ENCODE measurements at places on chromosomes 3 and 15.

- DNase-seq: no peak
Measured at GRCh38 chr15:73540161-73540560, 93.0 kb downstream of the NPTN start.

GRCh38 chr15:79068790-79069189 is 21.8 kb downstream of the RASGRF1 start:
- DNase-seq: no peak

DNA sequence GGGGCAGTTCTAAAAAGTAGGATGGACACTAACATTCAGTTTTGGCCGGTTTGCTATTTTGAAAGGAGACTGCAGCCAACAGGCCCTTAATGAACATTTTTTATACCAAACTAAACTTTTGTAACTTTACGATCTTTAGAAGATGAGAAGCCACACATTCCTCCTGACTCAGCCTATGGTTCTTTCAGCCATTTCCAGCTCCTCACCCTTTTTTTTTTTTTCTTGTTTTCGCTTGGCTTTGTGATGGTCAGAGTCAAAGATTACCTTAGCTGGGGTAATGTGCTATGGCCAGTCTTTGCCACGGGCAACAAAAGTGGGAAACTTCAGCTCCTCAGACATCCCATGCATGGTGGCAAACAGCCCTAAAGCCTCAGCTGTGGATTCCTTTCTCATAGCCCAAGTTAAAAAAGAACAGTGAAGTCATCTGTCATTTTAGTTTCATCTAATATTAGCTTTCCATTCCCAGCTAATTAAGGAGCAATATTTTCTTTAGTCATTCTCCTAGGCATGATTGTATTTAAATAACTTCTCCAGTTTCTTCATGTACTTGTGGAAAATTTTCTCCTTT is 368.7 kb downstream of the MFSD1 start:
- no peak for DNase-seq

GRCh38 chr3:87674397-87675161 is 384.2 kb downstream of the CGGBP1 start:
- DNase-seq: no peak

DNA sequence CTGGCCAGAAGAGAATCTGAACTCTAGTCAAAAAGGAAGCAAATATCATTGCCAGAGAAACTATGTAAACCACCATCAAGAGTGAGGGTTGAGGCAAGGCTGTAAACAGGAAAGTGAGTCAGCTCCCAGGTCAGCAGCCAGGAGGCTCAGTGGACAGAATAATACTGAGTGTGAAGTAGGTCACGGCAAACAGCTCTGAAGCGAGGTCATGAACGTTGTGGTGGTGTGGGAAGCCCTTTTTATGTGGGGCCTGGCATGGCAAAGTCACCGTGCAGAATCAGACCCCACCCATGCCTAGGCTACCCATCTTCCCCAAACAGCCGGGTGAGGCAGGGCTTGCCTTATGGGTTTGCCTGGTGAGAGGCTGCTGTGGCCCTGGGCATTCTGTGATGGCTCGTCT is 43.9 kb downstream of the THBS1 start:
- peak; percentile 59 for DNase-seq

DNA sequence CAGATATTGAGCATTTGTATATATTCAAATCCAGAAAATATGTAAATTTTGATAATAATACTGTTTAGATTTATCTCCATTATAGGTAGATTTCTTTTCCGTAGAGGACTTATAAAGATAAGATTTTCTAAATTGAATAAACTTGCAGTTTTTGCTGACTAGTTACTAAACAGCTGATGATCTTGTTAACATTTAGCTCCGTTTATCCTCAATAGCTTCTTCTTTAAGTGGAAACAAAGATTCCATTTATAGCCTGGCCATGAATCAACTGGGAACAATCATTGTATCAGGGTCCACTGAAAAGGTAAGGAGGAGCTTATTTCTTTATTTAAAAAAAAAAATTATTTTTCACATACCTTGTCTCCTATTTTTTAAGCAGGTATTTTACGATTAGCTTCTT is 16.7 kb downstream of the WDR48 start:
- DNase-seq: no peak

- no peak for DNase-seq
Measured at GRCh38 chr3:74617776-74618175, 3.3 kb upstream of the CNTN3 start.

DNA sequence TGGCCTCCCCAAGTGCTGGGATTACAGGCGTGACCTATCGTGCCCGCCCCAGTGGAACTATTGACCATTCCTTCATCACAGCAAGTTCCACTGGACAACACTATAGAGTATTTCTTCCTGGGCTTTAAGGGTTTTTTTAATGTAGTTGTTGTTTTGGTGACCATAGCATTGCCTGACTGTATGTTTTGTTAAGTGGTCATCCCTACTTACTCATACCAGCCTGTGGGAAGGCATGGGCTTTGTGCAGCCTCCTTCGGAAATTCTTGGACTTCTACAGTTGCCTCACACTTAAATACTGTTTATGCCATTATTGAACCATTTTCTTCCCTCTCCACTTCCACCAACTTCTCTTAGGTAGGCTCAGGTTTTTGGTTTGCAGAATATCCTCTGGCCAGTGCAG is 19.9 kb upstream of the ALPK3 start:
- DNase-seq: no peak

DNA sequence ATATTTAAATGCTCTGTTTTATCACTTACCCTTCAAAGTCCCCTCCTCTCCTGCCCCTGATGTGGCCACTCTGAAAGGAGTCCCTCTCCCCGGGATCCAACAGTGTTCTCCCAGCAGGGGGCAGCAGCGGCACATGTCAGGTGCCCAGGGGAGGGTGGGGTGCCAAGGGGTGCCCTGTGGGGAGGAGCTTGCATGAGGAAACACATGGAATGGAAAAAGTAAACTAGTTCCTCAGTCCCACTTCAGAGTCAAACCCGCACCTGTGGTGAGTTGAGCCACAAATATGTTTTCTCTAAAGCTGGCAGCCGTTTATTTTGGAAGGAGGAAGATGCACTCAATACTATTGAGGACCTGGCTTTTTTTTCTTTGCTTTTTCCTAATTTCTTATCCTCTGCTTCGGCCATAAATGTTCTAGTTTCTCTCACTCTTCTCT is 30.1 kb upstream of the NRROS start:
- peak; percentile 99 for DNase-seq

- DNase-seq: no peak
Measured at GRCh38 chr15:23854203-23854911, 167.3 kb upstream of the NDN start.

GRCh38 chr3:100449214-100449613 is 43.2 kb upstream of the TMEM45A start:
- DNase-seq: no peak

DNA sequence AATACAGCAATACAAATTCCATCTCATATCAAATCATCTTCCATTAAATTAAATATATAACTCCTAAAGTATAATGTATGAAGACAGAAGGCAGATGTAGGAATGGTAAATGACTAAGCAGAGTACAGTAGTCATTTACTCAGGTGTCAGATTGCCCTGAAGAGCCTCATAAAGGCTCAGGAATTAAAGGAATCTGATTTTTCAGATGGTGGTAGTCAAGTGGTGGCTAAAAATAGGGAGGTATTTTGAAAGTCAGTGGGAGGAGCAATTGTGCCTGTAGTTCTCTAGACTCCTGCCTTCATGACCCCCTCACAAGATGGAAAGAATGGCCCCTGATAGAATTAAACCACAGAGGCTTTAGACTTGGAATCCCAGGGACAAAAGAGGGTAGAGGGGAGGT is 142.7 kb upstream of the SYNPR start:
- no peak for DNase-seq

- DNase-seq: no peak
Measured at GRCh38 chr15:67174446-67174845, 80.0 kb downstream of the AAGAB start.

- no peak for DNase-seq
Measured at GRCh38 chr3:71578054-71578751, 5.3 kb downstream of the FOXP1 start.

- DNase-seq: no peak
Measured at GRCh38 chr15:94327356-94327936, 96.1 kb downstream of the MCTP2 start.

DNA sequence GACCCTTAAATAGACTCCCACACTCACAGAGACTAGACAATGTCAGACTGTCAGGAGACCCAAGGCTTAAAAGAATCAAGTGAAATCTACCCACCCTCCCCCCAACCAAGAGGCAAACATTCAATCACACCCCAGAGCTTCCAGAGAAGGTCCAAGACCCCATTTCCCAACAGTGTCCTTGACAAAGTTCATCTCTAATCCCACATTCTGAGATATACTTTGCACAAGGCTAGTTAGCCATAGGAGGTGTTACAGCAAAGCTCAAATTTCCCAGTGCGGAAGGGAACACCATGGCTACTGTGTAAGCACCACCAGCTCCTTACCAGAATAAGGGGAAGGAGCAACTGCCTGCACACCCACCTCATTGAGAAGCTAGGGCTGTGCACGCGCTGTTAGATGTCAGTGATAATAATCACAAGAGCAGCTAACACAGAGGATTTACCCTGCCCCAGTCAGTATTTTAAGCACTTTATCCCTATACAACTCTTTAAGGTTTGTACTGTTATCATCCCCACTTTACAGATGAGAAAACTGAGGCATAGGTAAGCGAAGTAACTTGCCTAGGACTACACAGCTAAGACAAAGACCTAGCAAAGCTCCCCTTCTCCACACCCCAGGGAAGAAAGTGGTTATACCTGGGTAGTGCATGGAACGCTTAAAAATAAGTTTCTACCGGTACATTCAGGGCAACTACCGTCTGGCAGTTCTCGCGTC is 17.3 kb downstream of the SPATA12 start:
- DNase-seq: no peak

- no peak for DNase-seq
Measured at GRCh38 chr3:151084893-151085226, 604 bp upstream of the MED12L start.

DNA sequence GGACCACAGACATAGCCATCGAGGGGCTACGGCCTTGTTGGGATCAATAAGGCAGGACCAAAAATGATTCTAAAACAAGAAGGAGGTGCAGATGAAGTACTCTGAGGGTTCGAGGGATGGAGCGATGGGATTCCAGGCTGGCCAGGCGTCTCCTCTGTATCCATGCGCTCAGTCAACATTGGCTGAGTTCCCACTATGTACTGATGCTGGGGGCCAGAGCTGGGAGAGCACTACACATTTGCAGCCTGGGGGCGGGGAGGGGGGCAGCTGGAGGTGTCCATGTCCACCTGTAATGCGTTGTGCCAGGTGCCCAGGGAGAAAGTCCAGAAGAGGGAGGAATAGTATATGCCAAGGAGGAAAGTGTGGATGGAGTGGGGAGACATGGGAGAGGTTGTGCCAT is 81.5 kb downstream of the AAGAB start:
- no peak for DNase-seq

GRCh38 chr3:158935846-158936245 is 134.0 kb downstream of the MFSD1 start:
- DNase-seq: no peak

DNA sequence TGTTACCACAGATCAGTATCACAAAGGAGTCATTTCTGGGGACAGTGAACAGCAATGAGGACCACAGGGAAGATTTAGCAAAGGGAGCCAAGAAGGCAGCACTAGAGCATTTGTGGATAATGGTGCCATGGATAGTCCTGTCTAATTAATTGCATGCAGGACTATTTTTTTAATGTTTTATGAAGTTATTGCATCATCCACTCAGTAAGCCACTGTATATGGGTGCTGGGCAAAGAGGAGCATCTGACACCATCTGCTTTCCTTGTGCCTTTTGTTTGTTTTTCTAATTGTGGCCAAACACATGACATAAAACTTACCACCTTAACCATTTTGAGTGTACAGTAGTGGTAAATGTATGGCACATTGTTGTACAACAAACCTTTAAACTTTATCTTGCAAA is 301.1 kb upstream of the LRRFIP2 start:
- no peak for DNase-seq

GRCh38 chr3:46931631-46932331 is 44.8 kb downstream of the CCDC12 start:
- DNase-seq: no peak

GRCh38 chr3:16298891-16299290 is 33.9 kb downstream of the OXNAD1 start:
- no peak for DNase-seq

Data from stimulated activated naive CD8-positive, alpha-beta T cell treated with anti-CD3 and anti-CD28 coated beads, Interleukin-15, Interleukin-2, amounts not matched to agents 100 U/mL and 50 U/mL, for 24 hours (primary cell).